Sigmoid colon (tissue), 7 donors: ENCODE measurements at places on chromosomes 3 and 15. TPM values are rescaled to one million over a fixed set of nuclear protein-coding genes. Genes with fewer than 3 reads are reported as not detected.

DNA sequence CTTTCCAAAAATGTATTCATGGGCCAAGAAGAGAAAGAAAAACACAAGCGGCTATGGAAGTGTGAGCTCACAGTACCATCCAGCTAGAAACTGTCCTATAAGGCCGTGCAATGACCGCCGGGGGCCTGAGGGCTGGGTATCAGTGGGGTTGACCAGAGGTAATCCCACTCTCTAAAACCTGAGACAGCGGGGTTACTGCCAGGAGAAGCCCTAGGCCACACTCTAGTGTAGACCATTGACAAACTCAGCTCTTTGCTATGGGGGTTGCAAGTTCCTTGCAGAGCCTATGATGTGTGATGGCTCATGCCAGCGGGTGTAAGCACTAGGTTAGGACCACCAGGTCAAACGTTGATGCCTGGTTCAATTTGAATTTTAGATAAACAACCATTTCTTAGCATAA is 25.9 kb upstream of the SLCO2A1 start:
- DNase-seq = no peak

Gene CBLB
- total RNA-seq = 27.4 TPM

Gene REC114
- not detected for total RNA-seq

Gene GRK7
- total RNA-seq = not detected

Gene LTK
- total RNA-seq = 1.8 TPM
